ENCODE measurements at places on chromosomes 16 and 17. TPM values are rescaled to one million over a fixed set of nuclear protein-coding genes. Genes with fewer than 3 reads are reported as not detected.
A peak's percentile ranks its signal among the peaks of the same experiment; 100 is the strongest.

Gene NEURL4
- total RNA-seq: 58.9 TPM

Gene IRX3
- 7.0 TPM for total RNA-seq

Gene HSD3B7
- total RNA-seq: 5.4 TPM

Gene PLA2G10
- total RNA-seq: 0.23 TPM

DNA sequence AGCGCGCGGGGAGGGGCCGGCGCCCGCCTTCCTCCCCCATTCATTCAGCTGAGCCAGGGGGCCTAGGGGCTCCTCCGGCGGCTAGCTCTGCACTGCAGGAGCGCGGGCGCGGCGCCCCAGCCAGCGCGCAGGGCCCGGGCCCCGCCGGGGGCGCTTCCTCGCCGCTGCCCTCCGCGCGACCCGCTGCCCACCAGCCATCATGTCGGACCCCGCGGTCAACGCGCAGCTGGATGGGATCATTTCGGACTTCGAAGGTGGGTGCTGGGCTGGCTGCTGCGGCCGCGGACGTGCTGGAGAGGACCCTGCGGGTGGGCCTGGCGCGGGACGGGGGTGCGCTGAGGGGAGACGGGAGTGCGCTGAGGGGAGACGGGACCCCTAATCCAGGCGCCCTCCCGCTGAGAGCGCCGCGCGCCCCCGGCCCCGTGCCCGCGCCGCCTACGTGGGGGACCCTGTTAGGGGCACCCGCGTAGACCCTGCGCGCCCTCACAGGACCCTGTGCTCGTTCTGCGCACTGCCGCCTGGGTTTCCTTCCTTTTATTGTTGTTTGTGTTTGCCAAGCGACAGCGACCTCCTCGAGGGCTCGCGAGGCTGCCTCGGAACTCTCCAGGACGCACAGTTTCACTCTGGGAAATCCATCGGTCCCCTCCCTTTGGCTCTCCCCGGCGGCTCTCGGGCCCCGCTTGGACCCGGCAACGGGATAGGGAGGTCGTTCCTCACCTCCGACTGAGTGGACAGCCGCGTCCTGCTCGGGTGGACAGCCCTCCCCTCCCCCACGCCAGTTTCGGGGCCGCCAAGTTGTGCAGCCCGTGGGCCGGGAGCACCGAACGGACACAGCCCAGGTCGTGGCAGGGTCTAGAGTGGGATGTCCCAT, 232.8 kb downstream of the SEC14L1 start:
- DNase-seq: no peak
- H3K27ac ChIP-seq: peak overlapping the region; percentile 90
- peak overlapping the region; percentile 54 for H3K4me3 ChIP-seq
- H3K4me1 ChIP-seq: peaks cover 89% of the 10 kb centered on the region
- H3K36me3 ChIP-seq: no peaks in the 10 kb centered on the region
- no peaks in the 10 kb centered on the region for H3K27me3 ChIP-seq

GRCh38 chr17:9056566-9056965, 35.3 kb downstream of the NTN1 start:
- no peaks in the 10 kb centered on the region for H3K36me3 ChIP-seq
- no peak for DNase-seq
- H3K4me1 ChIP-seq: peaks cover 3% of the 10 kb centered on the region
- H3K27me3 ChIP-seq: no peaks in the 10 kb centered on the region

DNA sequence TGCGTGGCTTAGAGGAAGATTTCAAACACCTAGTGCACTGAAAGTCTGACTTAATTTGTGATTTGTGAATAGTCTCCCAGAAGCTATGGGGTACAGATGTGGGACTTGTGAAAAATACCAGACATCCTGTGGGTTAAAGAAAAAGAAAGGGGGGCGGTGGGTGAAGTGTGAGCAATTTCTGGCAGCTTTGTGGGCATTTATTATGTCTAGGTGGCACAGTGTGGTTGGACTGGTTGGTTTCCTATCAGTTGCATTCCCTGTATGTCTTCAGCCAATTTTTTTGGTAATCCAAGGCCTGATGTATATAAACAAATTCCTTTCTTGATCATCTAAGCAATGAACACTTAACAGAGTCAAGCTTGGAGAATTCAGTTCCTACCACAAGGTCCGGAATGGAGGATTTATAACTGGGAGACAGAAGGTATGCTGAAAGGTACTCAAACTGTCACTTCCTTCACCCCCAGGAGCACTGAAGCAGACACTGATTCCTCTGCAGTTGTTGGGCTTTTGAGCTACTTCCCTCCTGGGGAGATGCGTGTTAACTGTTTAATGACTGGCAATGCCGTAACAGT, 211.6 kb downstream of the WWOX start:
- no peaks in the 10 kb centered on the region for H3K4me1 ChIP-seq
- H3K27me3 ChIP-seq: no peaks in the 10 kb centered on the region
- H3K4me3 ChIP-seq: no peak overlapping the region
- no peak overlapping the region for H3K27ac ChIP-seq
- no peaks in the 10 kb centered on the region for H3K36me3 ChIP-seq

- no peak overlapping the region for H3K27ac ChIP-seq
- no peak overlapping the region for H3K4me3 ChIP-seq
- no peak for DNase-seq
- H3K4me1 ChIP-seq: peaks cover 40% of the 10 kb centered on the region
These were observed 21.6 kb upstream of the TOB1 start for GRCh38 chr17:50887705-50888245.

DNA sequence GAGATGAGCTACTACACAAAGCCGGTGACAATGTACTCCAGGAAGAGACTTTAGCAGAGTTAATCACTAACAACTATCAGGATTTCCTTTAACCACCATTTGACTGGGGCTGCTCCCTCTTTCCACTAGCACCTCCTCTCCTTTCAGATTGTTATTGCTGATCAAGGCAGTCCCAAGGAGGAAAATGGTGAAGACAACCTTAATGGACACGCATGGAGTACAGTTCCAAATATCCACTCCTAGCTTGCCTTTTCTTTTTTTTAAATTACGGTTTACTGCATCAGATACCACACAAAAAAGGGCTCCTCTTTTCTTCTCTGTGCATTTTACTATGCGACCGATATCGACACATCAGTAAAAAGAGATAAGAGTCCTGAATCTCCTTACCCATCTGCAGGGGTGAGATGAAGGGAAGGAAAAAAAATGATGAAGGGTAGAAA, 30.9 kb downstream of the FAM222B start:
- H3K27me3 ChIP-seq: no peaks in the 10 kb centered on the region
- peaks cover 2% of the 10 kb centered on the region for H3K36me3 ChIP-seq
- H3K4me1 ChIP-seq: peaks cover 50% of the 10 kb centered on the region
- H3K27ac ChIP-seq: peak overlapping the region; percentile 90
- peak overlapping the region; percentile 58 for H3K4me3 ChIP-seq

GRCh38 chr17:72518753-72519597, 398.2 kb downstream of the SOX9 start:
- H3K36me3 ChIP-seq: no peaks in the 10 kb centered on the region
- H3K27me3 ChIP-seq: no peaks in the 10 kb centered on the region
- peak overlapping the region; percentile 53 for H3K4me3 ChIP-seq
- peaks cover 89% of the 10 kb centered on the region for H3K4me1 ChIP-seq
- DNase-seq: no peak
